ENCODE measurements at places on chromosomes 16 and 17.

DNA sequence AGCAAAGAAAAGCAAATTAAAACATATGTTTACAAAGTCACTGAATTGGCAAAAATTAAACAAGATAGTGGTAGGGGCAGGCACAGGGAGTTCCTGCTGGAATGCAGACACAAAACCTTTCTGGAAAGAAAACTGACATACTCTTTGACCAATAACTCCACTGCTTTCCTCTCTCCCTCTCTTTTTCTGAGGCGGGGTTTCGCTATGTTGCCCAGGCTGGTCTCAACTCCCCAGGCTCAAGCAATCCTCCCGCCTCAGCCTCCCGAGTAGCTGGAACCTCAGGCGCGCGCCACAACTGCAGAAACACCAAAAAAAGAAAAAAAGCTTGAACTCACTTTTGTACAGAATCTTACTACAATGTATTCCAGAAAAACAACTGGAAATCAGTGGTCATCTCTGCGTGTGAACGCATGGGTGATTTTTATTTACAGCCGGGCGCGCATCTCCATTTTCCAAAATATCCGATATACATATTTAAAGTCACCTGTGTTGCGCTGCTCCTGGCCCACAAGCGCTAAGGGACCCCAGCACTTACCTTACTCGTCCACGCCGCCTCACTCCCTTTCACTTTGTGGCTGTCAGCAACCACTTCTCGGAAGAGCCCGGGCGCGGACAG is 480 bp downstream of the TXNL4B start:
- DNase-seq, result peak; percentile 53

- no peak for DNase-seq
Observed at GRCh38 chr17:61537264-61537771, 53.7 kb downstream of the NACA2 start.

DNA sequence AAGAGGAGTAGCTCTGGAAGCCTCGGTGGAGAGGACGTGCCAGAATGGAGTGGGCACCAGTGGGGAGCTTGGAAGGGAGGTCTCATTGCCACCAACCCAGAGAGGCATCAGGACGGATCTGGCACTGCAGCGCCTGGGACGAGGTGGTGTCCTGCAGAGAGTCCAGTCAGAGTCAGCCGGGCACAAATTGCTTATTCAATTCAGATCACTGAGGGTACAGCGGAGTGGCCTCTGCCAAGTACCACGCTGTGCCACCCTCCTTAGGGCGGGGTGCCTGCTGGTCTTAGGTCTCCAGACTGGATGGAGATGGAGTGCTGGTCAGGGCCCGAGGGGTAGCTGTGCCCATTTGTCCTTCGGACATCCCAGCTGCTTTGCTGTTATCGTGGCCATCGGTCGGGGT is 18.9 kb upstream of the SPPL2C start:
- no peak for DNase-seq

- no peak for DNase-seq
Observed at GRCh38 chr16:86145669-86146068, 246.7 kb downstream of the IRF8 start.

GRCh38 chr16:89193576-89194293 is 6.6 kb downstream of the SLC22A31 start:
- DNase-seq, result no peak

GRCh38 chr17:48639136-48639535 is 13.0 kb upstream of the HOXB9 start:
- no peak for DNase-seq

DNA sequence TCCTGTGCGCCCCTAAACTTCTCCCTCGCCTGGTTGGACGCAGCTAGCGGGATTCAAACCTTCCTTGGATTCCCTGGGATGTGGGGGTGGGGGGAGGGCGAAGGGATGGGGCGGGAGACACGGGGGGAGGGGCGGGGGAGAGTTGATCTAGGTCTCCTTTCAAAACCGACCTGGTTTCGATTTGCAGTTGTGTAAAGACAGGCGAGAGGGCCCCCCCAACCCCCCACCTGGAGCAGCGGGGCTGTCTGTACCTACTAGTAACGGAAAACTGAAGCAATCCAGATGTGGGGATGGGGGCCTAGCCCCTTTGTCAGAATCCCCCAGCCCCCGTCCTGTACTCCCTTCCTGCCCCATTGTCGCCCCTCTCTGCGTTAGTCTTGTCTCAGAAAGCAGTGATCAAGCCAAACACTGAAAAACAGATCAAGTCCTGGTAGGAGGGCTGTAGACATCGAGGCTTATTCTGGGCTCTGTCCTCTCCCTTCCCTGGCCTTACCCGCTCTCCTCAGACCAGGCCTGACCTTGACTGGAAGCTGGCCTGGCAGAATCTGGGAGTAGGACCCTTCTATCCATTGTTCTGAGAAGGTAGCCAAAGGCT is 902 bp downstream of the DLX4 start:
- DNase-seq, result no peak

DNA sequence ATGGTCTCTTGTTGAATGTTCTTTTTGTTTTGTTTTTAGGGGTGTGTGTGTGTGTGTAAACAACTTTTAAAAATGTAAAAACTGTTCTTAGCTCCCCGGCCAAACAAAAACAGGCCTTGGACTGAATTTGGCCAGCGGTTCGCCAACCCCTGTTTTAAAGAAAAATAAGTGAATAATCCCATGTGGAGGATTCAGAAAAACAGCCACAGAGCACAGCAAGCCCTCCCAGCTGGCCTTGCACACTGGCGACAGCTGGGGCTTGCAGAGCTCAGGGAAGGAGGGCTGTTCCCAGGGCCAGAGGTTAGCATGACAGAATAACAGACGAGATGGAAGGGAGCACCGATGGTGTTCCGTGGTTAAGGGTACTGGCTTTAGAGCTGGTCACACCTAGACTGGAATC is 39.0 kb downstream of the EMP2 start:
- no peak for DNase-seq

- peak; percentile 67 for DNase-seq
Observed at GRCh38 chr17:79800325-79801155, 3.7 kb upstream of the CBX8 start.

DNA sequence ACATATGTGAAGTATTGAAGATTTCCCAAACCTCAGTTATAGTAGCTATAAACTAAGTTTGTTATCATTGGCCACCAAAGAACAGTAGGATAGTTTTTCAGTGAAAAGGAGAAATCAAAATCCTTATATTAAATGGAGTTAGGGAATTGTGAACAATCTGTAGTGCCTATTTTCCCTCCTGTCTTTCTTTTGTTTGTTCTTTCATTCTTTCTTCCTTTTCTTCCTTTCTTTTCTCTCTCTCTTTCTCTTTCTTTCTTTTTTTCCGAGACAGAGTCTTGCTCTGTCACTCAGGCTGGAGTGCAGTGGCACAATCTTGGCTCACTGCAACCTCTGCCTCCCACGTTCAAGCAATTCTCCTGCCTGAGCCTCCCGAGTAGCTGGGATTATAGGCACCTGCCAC is 48.8 kb downstream of the SSH2 start:
- no peak for DNase-seq

- peak; percentile 81 for DNase-seq
Observed at GRCh38 chr16:89192956-89193575, 7.3 kb downstream of the SLC22A31 start.

- no peak for DNase-seq
Observed at GRCh38 chr16:82924075-82924854, 297.5 kb downstream of the CDH13 start.

GRCh38 chr16:56936491-56936890 is 4.5 kb downstream of the HERPUD1 start:
- DNase-seq, result no peak

GRCh38 chr16:14077918-14078317 is 6.8 kb downstream of the MRTFB start:
- DNase-seq, result no peak

GRCh38 chr17:15341385-15341849 is at the start of gene TEKT3:
TSS of gene TEKT3 (minus strand) at chr17:15341597. CDS start at chr17:15331585, 10,012 bp downstream.
- no peak for DNase-seq

DNA sequence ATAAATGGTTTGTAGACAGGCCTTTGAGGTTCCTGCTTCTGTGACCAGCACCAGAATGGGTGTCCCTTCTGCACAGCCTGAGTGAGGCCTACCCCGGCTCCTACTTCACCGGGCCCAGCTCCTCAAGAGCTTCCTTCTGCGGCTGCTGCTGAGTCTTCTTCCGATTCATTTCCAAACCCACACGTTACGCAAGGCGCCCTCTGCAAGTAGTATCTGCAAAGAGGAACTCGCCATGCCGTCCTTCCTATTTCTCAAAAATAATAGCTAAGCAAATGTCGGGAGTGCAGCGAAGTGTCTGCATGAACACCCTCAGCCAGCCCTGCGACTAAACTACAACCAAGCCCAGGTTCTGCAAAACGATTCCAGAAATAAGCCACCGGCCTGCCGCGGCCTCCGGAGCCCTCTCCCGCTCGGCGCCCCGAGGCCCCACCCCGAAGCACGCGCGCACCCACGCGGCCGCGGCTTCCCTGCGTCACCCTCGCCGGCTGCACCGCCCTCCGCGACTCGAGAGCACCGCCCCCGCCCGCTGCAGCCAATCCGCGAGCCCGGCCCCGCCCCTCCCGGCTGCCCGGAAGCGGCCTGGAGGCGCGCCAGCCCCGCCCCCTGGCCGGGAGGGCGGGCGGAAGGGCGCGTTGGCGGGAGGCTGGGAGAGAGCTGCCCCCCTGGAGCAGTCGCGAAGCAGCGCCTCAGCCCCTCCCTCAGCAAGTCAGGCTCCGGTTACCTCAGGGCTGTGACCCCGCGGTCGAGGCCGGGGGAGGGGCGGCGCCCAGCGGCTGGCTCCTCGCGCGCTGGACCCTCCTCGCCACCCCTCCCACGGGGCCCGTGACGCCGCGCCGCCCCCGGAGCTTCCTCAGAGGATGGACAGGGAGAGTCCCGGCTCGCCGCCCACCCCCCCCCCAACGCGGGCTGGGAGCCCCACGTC is 8.3 kb downstream of the MNT start:
- DNase-seq, result peak; percentile 81

- DNase-seq, result no peak
Observed at GRCh38 chr16:54974367-54974766, 43.7 kb downstream of the IRX5 start.

GRCh38 chr16:11679250-11679649 is 11.0 kb downstream of the SNN start:
- no peak for DNase-seq

DNA sequence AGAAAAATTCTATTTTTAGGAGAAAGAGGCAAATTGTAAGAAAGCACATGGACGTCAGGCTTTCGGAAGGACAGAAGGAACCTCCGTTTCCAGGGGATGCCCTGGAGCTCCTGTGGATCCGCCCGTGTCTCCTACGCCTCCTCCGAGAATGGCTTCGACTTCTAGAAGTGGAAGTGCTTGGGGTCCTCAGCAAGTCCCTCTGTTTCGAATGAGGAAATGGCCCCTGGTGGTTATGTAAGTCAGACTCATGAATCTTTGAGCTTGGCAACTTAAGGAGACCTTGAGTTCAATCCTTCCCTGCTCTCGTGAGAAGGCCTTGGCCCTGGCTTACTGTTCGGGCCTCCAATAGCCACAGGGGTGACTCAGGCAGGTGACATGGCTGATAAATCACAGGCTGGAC is 38.9 kb downstream of the COX4I1 start:
- DNase-seq, result no peak

DNA sequence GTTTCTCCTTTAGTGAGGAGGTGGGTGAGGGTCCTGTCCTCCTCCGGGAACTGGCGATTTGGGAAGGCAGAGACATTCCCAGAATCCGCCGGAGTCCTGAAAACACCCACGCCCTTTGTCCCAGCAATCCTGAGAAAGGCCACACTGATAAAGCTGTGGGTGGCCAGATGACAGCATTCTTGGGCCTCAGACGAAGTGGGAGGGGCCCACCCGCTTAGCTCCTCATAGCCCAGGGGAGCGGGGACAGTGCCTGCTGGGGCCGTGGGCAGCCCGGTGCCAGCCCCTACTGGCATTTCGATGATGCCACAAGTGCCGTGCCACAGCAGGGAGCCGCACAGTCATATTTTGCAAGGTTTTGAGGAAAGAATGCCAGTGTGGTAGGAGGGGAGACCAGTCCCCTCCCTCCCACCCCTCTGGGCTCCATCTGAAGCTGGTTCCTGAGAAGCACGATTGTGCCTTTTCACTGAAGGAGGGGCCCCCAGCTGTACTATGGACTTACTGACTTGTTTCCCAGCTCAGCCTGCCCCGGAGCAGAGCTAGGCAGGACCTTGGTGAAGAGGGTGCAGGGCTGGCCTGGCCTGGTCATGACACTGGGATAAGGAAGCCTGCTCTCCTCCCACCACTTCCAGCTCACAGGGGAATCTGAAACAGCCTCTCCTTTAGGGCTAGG is 20.9 kb upstream of the MPRIP start:
- no peak for DNase-seq

DNA sequence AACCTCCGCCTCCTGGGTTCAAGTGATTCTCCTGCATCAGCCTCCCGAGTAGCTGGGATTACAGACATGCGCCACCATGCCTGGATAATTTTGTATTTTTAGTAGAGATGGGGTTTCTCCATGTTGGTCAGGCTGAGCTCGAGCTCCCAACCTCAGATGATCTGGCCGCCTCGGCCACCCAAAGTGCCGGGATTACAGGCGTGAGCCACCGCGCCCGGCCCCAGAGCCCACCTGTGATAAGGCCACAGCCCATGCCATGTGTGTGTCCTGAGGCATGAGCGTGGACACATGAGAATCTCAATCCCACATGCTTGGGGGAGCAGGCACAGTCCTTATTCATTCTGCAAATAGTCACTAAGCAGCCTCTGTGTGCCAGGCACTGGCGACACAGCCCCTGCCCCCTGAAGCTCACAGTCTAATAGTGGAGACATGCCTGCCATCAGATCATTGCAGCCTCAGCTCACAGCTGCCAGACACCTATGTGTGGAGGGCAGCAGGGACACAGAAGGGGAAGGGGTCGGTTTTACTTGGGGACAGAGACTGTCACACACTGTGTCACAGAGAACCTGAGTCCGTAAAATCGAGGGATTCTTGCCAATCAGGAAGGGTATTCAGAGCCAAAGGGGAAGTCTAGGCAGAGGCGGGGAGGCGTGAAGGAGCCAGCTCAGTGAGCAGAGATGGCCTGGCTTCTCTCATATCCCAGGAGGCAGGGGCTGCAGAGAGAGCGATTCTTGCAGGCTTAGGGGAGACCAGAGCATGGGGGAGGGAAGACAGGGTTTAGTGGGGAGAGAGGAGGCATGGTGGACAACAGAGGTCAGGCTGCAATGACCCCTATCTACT is 9.4 kb upstream of the ABCC3 start:
- DNase-seq, result no peak

DNA sequence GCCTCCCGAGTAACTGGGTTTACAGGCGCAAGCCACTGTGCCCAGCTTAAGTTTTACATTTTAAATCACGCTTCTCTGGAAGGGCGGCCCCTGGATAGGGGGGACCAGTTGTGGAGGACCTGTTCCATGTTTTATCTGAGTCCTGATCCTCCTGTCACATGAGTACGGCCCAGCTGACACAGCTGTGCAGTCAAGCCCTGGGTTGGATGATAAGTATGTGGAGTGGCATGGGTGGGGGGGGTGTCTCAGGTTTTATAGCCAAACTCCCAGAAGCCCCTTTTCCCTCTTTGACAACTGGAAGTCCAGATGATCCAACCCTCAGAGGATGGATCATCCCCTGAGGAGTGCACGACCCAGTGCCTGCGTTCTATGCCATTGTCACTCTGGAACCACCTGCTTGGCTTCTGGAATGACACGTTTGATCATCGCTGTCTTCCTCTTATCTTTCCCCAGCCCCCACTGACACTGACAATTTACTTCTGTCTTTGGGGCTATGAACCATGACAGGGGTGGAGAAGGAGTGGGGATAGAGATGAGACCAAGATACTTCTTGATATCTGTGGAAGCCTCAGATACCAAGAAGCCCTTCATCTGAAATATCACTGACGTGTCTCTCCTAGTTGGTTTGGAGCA is 191.2 kb downstream of the MSI2 start:
- no peak for DNase-seq

GRCh38 chr16:85785927-85786326 is 13.4 kb downstream of the EMC8 start:
- DNase-seq, result no peak

Measured in Kasumi-1 (cell line).